ENCODE measurements at places on chromosomes 7 and 10. TPM values are rescaled to one million over a fixed set of nuclear protein-coding genes. Genes with fewer than 3 reads are reported as not detected.

KNDC1 gene
- 0.25 TPM for total RNA-seq

CLCN1 gene
- total RNA-seq = not detected

ANXA7 gene
- total RNA-seq = 140 TPM

RINT1 gene
- total RNA-seq = 29.7 TPM

SEMA3E gene
- not detected for total RNA-seq

ATP6V0A4 gene
- not detected for total RNA-seq

POU6F2 gene
- total RNA-seq = not detected

GPR158 gene
- total RNA-seq = not detected

CDHR3 gene
- 0.23 TPM for total RNA-seq

IFIT2 gene
- total RNA-seq = 1.2 TPM

CYP2C19 gene
- not detected for total RNA-seq

NEUROD6 gene
- total RNA-seq = not detected

SGCE gene
- 0.70 TPM for total RNA-seq

C1GALT1 gene
- 43.4 TPM for total RNA-seq

DIP2C gene
- total RNA-seq = 0.08 TPM

LDB3 gene
- total RNA-seq = not detected

DOCK1 gene
- 0.17 TPM for total RNA-seq

CPVL gene
- total RNA-seq = not detected

XRCC2 gene
- total RNA-seq = 20.8 TPM

FOXI2 gene
- total RNA-seq = not detected

MMRN2 gene
- not detected for total RNA-seq

SPDYE2 gene
- total RNA-seq = 0.23 TPM

VCL gene
- 25.9 TPM for total RNA-seq

AUTS2 gene
- 3.4 TPM for total RNA-seq

AKR1D1 gene
- not detected for total RNA-seq

KCNH2 gene
- 0.13 TPM for total RNA-seq

HACD1 gene
- 2.1 TPM for total RNA-seq

CUX1 gene
- total RNA-seq = 21.1 TPM

ERVW-1 gene
- total RNA-seq = not detected

AKR1C2 gene
- total RNA-seq = not detected

GRID2IP gene
- 0.50 TPM for total RNA-seq

SYT15 gene
- total RNA-seq = 0.42 TPM

ZMYND11 gene
- total RNA-seq = 29.4 TPM

Data from activated CD8-positive, alpha-beta memory T cell treated with anti-CD3 and anti-CD28 coated beads for 36 hours (primary cell).